Hypothalamus (tissue), 51 donors: ENCODE measurements at places on chromosomes 12 and 14.

- DNase-seq, result no peak
Observed at GRCh38 chr12:110554184-110554583, 28.9 kb downstream of the PPTC7 start.

- DNase-seq, result no peak
Observed at GRCh38 chr12:122799641-122800243, 25.4 kb downstream of the CCDC62 start.

DNA sequence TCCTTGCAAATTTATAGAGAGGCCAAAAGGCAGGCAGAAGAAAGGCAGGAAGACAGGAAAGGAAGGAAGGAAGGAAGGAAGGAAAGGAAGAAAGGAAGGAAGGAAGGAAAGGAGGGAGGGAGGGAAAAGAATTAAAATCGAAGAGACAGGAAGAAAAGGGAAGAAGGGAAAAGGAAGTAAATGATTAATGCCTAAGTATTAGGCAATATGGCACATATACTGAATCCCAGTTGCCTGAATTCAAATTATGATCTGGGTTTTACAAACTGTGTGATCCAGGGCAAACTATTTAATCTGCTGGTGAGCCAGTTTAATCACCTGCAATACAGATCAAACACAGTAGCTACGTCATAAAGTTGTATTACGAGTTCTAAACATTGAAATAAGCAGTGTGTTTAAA is 983.6 kb downstream of the FLRT2 start:
- no peak for DNase-seq

DNA sequence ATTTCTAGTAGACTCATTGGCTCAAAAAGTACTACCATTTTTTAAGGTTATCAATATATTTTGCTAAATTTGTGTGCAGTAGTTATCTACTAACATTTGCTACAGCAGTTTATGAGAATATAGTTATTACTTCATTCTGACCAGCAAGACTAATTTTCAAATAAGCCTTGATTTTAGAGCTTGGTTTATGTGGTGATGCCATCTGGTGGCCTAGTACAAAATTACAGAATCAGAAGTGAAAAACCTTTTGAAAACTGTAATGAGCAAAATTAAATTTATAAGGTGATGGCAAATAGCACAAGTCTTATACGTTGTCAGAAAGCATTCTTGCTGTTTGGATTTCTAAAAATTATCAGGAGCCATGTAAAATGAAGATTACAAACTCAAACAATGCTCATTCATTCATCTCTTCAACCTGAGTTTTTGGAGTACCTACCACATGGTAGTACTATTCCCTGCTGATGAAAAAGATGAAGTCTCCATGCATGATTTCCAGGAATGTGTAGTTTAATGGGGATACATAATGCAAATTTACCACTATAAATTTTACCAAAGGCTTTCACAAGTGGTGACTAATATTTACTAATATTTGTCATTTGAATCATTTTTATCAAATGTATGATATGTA is 51.0 kb downstream of the MAGOHB start:
- no peak for DNase-seq

GRCh38 chr14:51129130-51129529 is 34.2 kb upstream of the TRIM9 start:
- DNase-seq, result no peak

DNA sequence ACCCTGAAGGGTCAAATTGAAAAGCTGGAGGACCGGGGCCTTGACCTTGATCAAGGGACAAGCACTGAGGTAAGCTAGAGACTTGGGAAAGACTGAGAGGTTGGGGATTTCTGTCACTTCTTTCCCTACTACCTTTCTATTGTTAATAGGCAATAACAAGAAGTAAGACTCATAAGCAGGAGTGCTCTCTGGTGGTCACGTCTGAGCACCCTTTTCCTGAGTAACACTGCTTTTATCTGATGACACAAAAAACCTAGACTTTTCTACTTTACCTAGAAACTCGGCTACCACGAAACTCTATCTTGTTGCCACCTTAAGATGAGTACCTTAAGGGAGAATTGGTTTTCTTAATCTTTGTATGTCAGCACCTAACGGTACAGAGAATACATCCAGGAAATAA is 35.5 kb upstream of the PPFIBP1 start:
- DNase-seq, result no peak
